A549 (cell line): ENCODE measurements at places on chromosomes 4 and X. TPM values are rescaled to one million over a fixed set of nuclear protein-coding genes. Genes with fewer than 3 reads are reported as not detected.

DNA sequence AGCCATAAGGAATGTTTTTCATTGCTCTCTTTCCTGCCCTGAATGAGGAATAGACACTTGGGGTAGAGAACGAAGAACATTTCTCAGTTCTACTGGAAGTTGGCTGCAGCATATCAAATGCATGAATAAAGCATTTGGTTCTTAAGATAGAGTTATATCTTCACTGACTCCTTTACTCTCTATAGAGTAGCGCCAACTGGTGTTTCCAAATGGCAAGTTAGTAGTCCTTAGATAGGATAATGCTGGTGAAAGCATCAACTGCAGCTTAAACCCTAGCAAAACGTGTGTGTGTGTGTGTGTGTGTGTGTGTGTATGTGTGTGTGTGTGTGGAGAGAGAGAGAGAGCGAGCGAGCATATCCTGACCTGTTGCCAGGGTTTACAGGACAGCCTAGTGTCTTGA is 62.2 kb upstream of the FRMPD4 start:
- peak; percentile 35 for DNase-seq

GPR143 gene
- not detected in 3 replicates for polyA plus RNA-seq

DNA sequence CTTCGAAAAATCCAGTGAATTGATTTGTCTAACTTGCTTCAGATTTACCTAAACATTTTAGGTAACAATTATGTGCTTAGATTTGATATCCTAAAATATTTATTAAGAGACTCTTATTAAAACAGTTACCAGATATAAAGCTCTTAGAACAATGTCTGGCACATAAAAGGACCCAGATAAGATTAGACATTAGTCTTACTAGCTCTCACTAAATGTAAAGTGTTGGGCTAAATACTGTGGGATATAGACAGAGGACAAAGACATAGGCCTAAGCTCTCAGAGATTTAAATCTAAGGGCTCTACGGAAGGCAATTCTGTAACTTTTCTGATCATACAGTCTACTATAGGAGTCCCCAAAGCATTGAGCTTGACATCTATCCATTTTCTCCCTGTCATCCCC is 94.4 kb upstream of the TRPC3 start:
- no peak for DNase-seq

DNA sequence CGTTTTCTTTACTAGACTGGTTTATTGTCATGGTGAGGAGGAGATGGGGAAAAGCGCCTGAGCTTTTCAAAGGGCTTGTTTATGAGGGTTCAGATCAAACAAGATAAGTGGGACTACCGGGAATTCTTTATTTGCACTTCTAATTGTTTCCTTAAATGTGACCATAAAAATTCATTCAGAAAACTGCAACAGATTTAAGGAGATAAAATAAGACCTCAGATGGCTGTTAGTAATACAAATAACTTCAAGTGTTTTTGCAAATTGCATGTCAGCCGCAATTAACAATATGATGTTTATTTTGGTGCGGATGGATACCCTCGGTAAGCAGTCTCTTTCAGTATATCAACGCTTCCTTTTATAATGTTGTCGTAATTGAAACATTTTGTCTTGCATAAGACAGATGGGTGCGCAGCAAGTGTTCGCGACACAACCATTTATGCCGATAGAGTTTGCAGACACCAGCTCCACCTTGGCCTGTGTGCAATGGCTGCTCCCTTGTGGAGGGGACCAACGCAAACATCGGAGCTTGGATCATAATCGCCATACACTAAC is 151.0 kb downstream of the C4orf33 start:
- DNase-seq: no peak

- DNase-seq: peak; percentile 13
Measured at GRCh38 chr4:22356987-22357596, 158.8 kb downstream of the ADGRA3 start.

UGT2B7 gene
- polyA plus RNA-seq: 0.22 to 0.51 TPM (median 0.30 TPM) in 3 replicates

- DNase-seq: no peak
Measured at GRCh38 chr4:182548156-182548555, 305.0 kb downstream of the TENM3 start.

DNA sequence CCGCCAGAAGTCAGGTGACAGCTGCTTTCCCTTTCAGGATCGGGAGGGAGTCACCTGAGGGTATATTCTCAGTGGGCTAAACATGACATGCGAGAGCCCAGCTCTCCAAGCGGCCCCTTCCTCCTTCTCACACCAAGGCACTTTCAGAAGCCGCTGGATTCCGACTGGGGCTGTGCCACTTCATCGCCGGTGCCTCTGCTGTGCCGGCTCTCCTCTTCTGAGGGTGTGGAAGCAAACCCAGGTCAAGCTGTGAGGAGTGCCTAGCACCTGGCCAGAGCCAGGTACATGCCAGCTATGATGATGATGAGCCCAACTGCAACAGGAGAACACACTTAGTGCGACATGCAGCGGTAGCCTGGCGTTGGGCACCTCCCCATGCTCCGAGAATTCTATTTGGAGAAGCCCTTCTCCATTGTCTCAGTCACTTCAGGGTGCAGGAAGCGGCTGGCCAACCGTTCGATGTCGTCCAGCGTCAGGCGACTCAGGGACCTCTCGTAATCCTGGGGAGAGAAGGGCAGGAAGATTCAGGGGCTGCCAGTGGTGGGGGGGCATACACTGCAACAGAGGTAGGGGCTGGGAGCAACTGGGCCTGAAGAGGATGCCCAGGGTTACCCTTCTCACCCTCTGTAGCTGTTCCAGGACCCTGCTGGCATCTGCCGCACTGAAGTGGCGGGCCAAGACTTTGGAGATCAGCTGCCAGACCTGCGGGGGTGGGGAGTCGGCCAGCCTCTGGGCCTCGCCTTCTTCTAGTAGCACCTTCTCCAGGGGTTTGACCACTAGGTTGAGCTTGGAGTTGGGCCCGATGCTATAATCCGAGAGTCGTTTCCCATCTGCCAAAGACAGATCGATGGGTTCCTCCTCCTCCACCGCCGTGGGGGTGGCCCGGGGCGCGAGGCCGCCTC is 1.0 kb downstream of the UBL4A start:
- no peak for DNase-seq

NAT8L gene
- 7.7 to 8.2 TPM (median 8.2 TPM) in 3 replicates for polyA plus RNA-seq

DNA sequence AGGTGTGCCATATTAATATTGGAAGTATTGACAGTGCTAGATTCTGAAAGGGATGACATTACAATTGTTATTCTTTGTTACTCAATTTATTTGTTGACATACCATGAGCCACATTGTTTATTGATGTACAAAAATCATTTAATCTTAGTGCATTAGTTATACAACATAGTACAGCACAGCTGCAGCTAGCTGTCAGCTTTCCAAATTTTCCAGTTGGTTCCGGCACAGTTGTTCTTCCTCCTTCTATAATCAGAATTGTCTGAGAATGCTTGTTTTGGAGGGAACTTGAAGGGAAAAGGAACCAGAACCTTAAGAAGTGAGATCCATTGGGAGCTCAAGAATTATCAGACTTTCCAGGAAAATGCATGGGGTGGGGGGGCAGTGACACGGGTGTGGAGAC is 281.4 kb downstream of the ZIC3 start:
- DNase-seq: no peak

DNA sequence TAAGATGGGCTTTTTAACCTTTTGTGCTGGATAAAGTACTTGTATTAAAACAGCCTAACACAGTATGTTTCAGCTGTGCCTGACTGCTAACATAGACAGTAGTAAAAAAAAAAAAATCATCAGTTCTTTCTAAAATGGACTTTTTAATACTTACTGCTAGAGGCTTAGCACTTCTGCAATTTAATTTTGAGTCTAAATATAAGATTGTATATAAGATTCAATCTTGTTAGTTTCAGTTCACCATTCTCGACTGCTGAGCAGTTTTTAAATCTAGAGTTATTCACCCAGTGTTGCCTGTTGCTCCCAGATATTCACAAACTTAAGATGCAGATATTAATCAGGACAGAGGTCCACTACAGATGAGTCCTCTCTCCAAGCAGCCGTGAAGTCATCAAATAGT is 6.8 kb downstream of the PLA2G12A start:
- DNase-seq: no peak

- no peak for DNase-seq
Measured at GRCh38 chr4:119643306-119644042, 14.9 kb upstream of the PDE5A start.

SHROOM2 gene
- 0.16 to 0.27 TPM (median 0.21 TPM) in 3 replicates for polyA plus RNA-seq

RGN gene
- polyA plus RNA-seq: 0.28 TPM in 1 of 3 replicates, not detected in the others

GRCh38 chr4:105057370-105058105 is 89.1 kb upstream of the TET2 start:
- no peak for DNase-seq

TMEM150C gene
- 1.5 to 2.1 TPM (median 1.5 TPM) in 3 replicates for polyA plus RNA-seq

DNA sequence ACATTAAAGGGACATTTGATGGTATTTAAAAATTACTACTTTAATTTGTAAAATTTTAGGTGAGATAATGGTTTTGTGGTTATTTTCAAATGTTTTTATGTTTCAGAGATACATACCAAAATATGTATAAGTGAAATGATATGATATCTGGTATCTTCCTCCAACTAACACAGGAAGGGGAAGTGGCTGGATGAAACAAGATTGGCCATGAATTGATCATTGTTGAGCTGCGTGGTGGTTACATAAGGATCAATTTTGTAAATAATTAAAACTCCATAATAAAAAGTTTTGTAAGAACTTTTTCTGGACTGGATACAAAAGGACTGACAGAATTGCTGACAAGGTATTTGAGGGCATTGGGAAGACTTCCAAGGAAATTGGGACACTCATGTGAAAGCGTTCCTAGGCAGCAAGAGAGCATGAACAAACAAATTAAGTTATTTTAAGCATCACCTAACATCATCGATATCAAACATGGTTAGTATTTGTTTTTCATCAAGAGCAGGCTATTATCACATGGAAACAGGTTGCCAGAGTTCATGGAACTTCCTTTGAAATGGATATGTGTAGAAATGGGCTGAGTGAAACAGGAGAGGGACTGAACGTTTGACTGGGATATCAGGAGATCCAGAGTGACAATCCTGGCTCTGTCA is 4.4 kb upstream of the PGM2 start:
- DNase-seq: no peak

COL4A6 gene
- polyA plus RNA-seq: 12.5 to 14.2 TPM (median 13.0 TPM) in 3 replicates

SYN1 gene
- polyA plus RNA-seq: 0.05 to 0.21 TPM (median 0.14 TPM) in 3 replicates

GRCh38 chr4:164011791-164012190 is 517.3 kb downstream of the TMA16 start:
- DNase-seq: no peak

GRCh38 chr4:101262683-101263082 is 84.6 kb downstream of the PPP3CA start:
- no peak for DNase-seq

DNA sequence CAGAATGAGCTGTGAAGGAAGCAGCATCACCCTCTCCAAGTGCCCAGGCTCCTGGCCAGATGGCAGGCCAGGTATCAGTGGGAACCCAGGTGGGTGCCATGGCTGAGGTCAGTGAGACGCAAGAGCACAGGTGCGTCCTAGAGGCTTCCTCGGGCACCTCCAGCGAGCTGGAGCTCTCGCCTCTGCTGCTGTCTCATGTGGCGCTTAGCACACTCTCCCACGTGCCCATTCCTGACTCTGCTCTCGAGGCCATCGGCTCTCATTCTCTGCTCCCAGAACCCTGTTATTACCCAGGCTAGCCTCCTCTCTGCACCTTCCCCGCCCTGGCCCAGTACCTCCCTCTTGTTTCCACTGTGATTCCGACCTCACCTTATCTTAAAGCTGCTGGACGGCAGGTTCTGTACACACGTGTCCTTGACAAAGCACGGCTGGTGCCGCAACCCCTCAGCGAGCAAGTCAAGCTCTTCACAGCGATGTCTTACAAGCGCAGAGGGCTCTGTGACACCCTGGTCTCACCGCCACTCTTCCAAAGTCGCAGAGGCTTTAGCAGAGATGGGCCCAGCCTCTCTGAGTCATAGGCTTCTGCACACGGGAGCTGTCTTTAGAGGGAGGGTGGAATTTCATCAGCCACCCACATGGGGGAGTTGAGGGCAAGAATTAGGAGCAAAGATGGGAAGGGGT is 15.4 kb upstream of the MSANTD1 start:
- DNase-seq: no peak

GRCh38 chrX:31590581-31591114 is 518.8 kb upstream of the FTHL17 start:
- DNase-seq: no peak

SLC10A4 gene
- polyA plus RNA-seq: 4.3 to 5.6 TPM (median 5.0 TPM) in 3 replicates

DNA sequence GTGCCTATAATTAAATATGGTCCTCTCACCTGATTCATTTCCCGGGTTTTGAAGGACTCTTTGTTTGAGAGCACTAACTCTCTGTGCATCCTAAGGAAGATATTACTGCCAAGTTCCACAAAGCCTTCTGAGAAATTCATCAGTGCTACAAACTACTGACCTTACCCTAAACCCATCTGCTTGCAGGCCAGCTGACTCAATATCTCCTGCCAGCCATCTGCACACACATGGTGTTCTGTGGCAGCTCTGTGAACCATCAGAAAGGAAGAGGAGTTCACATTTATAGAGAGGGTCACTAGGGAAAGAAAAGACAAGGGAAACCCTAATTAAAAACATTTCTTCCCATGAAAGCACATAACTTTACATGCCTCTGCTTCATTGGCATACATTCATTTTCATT is 156.7 kb downstream of the ATP10D start:
- DNase-seq: no peak

GRCh38 chr4:7254736-7255487 is 62.6 kb downstream of the SORCS2 start:
- no peak for DNase-seq

WAS gene
- polyA plus RNA-seq: 0.21 to 0.44 TPM (median 0.29 TPM) in 3 replicates

- no peak for DNase-seq
Measured at GRCh38 chr4:69322055-69322454, 41.8 kb downstream of the UGT2B28 start.

CNGA1 gene
- 0.12 TPM in 1 of 3 replicates, not detected in the others for polyA plus RNA-seq

DNA sequence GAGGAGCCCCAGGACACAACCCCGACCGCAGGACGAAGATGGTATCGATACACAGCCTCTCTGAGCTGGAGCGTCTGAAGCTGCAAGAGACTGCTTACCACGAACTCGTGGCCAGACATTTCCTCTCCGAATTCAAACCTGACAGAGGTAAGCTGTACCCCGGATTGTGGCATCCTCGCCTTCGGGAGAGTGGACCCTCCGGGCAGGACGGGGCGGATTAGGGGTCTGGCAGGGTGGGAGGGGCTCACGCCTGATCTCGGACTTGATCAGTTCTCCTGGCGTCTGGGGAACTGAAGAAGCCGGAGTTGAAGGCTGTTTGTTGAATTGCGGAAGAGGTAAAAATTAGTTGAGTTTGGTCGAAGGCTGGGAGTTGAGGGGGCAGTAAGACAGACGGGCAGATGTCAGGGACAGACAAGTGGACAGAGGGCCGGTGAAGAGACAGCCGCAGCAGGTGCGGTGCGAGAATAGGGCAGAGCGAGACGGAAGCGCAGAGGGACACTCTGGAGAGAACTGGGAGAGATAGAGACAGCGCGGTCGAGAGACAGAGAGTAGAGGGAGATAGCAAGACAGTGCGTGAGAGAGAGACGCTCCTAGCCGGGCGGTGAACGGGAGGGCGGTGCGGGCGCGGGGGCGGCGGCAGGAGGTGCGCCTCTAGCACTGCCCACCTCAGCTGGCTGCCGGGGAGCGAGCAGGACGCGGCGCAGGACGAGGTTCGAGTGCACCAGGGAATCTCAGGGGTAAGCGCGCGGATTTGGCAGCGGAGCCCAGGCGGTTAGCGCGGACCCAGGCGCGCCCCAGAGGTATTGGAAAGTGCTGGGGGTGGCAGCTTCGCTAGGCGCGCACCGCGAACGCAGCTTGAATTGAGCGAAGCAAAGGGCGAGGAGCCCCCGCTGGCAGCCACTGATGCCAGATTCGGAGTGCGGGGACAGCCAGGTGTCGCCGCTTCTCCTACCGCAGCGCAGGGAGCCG is 23.9 kb downstream of the ARHGAP36 start:
- no peak for DNase-seq

EVC2 gene
- 1.3 to 1.5 TPM (median 1.5 TPM) in 3 replicates for polyA plus RNA-seq

GRCh38 chr4:41927796-41928499 is 7.3 kb upstream of the TMEM33 start:
- DNase-seq: no peak

FGF5 gene
- polyA plus RNA-seq: 0.21 to 0.28 TPM (median 0.25 TPM) in 3 replicates

GRID2 gene
- polyA plus RNA-seq: not detected in 3 replicates

- no peak for DNase-seq
Measured at GRCh38 chrX:17546356-17546755, 171.4 kb downstream of the NHS start.
